ENCODE measurements at places on chromosomes 5 and 9.

DNA sequence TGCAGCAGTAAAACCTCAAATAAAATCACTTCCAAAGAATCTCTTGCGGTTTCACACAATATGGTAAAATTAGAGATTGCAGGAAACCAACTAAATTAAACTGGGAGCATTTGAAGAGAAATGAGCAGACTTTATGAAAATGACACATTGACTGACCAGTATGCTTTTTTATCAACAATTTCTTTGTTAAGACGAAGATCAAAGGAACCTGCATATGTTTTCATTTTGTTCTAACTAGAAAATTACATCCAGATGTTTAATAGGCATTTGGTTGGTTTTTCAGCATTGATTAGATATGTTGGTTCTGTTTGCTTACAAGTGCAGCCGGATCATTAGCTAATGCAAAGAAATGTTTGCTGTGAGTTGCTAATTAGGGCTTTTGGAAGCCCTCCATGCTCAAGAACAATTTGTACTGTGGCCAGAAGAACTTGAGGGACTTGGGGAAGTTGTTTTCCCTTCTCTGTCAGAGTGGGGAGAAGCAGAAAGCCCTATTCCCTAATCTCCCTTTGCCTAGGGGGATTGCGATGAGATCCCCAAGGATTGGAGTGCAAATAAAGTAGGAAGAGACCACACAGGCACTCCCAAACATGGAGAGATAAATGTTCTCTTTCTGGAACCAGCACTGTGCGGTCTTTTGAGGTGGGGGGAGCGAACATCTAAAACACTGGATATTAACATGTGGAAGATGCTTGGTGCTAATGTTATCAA is 4.5 kb upstream of the TLE1 start:
- DNase-seq: no peak

DNA sequence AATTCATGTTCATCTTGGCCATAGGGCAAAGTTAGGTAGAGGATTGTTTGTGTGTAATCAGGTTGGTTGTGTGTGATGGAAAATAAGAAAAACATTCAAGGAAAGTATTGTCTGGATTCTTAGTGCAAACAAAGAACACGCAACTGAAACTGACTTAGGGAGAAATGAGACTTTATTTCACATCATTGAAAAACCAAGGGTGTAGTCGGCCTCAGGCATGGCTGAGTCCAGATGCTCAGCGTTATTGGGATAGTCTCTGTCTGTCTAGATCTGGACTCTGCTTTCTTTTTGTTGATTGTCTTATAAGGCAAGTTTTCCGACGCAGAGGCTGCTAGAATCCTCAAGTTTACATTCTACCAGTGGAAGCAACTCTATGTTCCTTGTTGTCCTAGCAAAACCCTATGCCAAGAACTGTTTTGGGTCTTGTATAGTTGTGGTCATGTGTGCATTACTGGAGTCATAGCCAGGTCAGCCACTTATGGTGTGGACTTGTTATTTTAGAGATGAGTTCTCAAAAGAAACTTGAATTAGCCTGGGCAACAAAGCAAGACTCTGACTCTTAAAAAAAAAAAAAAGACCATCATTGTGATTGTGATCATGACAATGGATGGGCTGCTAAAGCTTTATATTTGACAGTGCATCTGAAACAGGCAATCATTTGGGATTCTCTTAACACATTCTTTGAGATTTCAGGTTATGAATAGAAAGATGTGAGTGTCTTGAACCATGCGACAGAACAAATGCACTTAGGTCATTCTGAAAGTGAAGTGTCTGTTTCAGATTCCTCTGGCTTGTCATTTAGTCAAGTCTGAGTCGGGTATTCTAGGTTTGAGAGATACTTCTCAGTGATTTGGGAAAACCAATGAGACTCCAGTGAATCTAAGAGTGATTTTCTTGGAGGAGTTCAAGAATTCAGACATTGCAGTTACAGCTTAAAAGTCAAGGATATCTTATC is 82.6 kb downstream of the DOCK2 start:
- no peak for DNase-seq

DNA sequence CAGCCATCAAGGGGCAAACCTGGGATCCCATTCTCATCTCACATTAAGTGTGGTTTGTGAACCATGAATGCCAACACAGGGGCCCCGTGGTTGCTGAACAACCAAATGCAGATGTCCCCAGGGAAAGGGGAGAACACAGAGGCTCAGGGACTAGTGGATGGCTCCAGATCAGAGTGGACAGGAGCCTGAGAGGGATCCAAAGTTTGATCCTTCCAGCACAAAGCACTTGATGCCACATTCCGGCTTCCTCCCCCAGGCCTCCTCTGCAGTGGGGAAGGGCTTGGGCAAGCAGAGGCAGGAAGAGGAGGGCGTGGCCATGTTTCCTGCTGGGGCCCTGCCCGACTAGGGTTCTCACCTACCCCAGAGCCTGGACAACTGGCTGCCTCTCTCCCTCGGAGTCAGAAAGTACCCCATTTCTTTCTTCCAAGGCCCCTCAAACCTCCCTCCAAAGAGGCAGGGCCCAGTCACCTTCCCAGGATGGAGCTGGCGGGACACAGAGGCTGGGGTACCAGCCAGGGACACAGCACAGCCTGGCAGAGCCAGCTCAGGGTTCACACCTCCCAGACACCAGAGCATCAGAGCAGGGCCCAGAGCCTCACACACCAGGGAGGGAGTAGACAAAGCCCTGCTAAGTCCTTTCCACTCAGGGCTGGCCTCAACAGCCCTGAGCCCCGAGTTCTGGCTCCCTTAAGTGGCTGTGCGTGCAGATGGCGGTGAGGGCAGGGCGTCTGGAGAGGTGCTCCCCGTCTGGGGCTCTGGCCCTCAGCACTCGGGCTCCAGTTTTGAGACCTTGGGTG is 4.3 kb upstream of the RNF44 start:
- peak; percentile 59 for DNase-seq

DNA sequence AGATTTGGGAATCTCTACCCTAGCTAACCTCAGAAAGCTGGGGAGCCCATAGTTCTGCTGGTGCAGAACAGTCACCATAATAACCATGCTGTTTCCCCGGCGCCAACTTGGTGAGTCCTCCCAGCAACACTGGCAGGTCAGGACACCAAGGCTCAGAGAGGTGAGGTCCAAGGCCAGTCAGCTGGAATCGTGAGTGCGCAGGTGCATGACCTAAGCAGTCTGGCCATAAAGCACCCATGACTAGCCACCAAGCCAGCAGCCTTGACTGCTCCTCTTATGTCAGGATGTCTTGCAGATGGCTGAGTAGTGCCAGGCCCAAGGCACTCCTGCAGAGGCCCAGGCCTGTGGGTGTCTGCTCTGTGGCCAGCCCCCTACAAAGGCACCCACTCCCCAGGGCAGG is 2.6 kb downstream of the RNF44 start:
- no peak for DNase-seq

GRCh38 chr9:33698267-33698666 is 97.1 kb upstream of the PRSS3 start:
- no peak for DNase-seq

- peak; percentile 57 for DNase-seq
These were observed 276.5 kb downstream of the ARHGEF28 start for GRCh38 chr5:73902327-73903051.

- DNase-seq: no peak
These were observed 252.3 kb downstream of the DNAH5 start for GRCh38 chr5:13692172-13692571.

- DNase-seq: no peak
These were observed 32.4 kb downstream of the TLE1 start for GRCh38 chr9:81656871-81657337.

DNA sequence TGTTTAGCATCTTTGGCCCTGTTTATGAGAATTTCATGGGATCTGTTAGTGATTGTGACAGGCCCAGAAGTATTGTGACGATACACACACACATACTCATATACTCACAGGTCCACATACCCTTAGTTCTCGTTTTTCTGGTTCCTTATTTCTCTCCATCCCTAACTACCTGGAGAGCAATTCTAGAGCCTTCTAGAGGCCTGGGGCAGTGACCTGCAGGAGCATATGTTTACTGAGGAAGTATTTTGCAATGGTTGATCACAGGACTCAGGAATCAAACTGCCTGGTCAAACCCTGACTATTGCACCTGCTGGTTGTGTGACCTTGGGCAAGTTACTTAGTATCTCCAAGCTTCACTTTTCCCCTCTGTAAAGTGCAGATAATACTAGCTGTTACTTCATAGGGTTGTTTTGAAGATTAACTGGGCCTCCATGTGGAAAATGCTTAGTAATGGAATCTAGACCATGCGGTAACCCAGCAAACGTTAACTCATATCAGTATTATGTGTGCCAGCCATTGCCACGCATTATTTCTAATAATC is 8.7 kb downstream of the PAPPA start:
- no peak for DNase-seq

All from iPS-NIHi11 (cell line).